Neural crest cell (in vitro differentiated cells): ENCODE measurements at places on chromosomes 2 and 18. TPM values are rescaled to one million over a fixed set of nuclear protein-coding genes. Genes with fewer than 3 reads are reported as not detected.

GRCh38 chr2:143336719-143337210, 207.5 kb downstream of the ARHGAP15 start:
- H3K4me1 ChIP-seq: no peaks in the 10 kb centered on the region
- H3K36me3 ChIP-seq: no peaks in the 10 kb centered on the region
- no peak overlapping the region for H3K4me3 ChIP-seq

DNA sequence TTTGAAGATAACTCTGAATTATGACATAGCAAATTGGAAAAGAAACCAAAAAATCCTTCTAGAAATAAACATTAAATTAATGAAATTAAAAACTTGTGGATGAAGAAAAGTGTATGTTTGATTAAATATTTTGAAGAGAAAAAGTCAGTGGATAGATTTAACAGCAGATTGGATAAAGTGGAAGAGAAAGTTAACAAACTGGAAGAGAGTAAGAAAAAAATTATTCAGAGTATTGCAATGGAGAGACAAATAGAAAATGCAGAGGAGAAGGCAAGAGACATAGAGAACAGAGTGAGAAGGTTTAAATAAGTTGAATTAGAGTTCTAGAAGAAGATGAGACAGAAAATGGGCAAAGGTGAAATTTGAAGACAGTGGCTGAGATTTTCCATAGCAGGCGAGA, 162.8 kb downstream of the DIS3L2 start:
- no peaks in the 10 kb centered on the region for H3K27me3 ChIP-seq
- no peak overlapping the region for H3K4me3 ChIP-seq
- H3K27ac ChIP-seq: no peak overlapping the region
- DNase-seq: no peak
- H3K4me1 ChIP-seq: peaks cover 11% of the 10 kb centered on the region
- peaks cover 9% of the 10 kb centered on the region for H3K36me3 ChIP-seq

DNA sequence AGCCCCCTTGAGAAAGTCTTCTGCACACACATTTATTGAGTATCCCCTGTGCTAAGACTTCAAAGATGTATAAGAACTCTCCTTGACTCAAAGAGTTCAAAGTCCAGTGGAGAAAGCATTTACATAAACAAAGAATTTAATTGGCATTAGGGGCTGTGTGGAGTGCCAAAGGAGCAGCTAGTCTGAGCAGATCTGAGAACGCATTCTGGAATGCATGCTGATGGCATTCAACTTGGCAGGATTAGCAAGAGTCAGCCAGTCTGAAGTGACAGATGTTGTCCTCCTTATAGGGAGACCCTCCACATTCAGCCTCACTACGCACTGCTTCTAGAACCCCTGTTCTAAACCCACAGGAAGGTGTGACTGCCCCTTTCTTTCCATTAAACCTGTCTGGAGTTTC, 191.5 kb downstream of the RAD51AP2 start:
- H3K4me1 ChIP-seq: no peaks in the 10 kb centered on the region
- H3K27me3 ChIP-seq: no peaks in the 10 kb centered on the region
- no peak overlapping the region for H3K4me3 ChIP-seq
- no peak for DNase-seq

DNA sequence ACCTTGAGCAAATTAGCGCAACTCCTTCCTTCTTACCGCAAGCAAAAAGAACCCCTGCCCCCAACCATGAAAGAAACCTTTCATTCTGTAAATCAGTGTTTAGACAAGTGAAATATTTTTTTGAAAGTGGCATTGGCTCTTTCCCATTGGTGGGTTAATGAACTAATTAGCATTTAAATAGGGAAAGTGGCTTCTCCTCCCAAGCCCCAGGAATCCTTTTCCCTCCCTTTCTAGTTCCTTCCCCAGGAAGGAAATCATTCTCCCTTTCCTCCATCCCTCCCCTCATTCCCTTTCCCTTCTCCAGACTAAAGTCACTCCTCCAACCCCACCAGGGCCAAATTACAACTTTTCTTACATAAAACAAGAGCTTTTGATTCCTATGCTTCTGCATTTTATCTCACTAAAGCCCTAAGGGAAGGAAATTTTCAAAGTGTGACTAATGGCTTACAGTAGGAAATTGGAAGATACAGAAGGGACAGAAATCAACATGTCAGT, 22.9 kb upstream of the TYMS start:
- H3K4me1 ChIP-seq: peaks cover 22% of the 10 kb centered on the region
- H3K27ac ChIP-seq: peak overlapping the region; percentile 5
- peak overlapping the region; percentile 18 for H3K4me3 ChIP-seq
- no peaks in the 10 kb centered on the region for H3K36me3 ChIP-seq
- DNase-seq: no peak

- H3K27me3 ChIP-seq: peaks cover 24% of the 10 kb centered on the region
- no peak overlapping the region for H3K4me3 ChIP-seq
- H3K27ac ChIP-seq: no peak overlapping the region
- no peaks in the 10 kb centered on the region for H3K4me1 ChIP-seq
Observed at GRCh38 chr2:26674771-26675170, 17.8 kb upstream of the KCNK3 start.

DNA sequence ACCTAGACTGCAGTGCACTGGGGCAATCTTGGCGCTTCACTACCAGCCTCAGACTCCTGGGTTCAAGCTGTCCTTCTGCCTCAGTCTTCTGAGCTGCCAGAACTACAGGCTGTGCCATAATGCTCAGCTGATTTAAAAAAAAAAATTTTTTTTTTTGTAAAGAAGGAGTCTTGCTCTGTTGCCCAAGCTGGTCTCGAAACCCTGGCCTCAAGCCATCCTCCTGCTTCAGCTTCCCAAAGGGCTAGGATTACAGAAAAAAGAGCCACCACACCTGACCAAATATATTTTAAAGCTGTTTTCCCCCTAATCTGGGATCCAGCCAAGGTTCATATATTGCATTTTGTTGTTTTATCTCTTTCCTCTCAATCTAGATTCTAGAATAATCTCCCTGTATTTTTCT, 82.2 kb downstream of the RAB31 start:
- H3K27me3 ChIP-seq: no peaks in the 10 kb centered on the region
- no peak overlapping the region for H3K27ac ChIP-seq
- H3K4me3 ChIP-seq: no peak overlapping the region
- H3K4me1 ChIP-seq: no peaks in the 10 kb centered on the region

DNA sequence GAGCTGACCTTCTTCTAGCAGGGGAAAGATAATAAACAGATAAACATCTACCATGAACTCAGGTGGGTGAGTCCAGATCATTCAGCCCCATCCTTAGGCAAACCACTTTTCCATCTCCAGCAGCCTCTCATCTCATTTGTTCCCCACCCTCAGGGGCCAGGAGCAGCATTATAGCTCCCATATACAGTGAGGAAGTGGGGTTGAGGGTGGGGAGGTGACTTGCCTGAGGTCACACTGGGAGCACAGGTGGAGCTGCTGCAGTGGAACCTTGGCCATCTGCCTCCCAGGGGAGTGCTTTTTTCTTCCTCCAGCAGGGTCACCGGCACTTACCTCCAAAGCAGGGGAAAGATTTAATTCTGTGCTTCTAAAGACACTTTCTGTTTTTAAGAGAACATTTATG, 212.5 kb upstream of the SMAD2 start:
- H3K27me3 ChIP-seq: peaks cover 48% of the 10 kb centered on the region
- no peaks in the 10 kb centered on the region for H3K36me3 ChIP-seq
- H3K4me1 ChIP-seq: no peaks in the 10 kb centered on the region
- H3K4me3 ChIP-seq: no peak overlapping the region

- H3K27ac ChIP-seq: no peak overlapping the region
- H3K27me3 ChIP-seq: no peaks in the 10 kb centered on the region
- no peaks in the 10 kb centered on the region for H3K36me3 ChIP-seq
- peaks cover 32% of the 10 kb centered on the region for H3K4me1 ChIP-seq
- no peak for DNase-seq
Observed at GRCh38 chr18:10299643-10300042, 154.8 kb upstream of the APCDD1 start.

GRCh38 chr2:230893338-230893737, 28.6 kb downstream of the ITM2C start:
- H3K36me3 ChIP-seq: no peaks in the 10 kb centered on the region
- H3K27me3 ChIP-seq: no peaks in the 10 kb centered on the region
- peaks cover 7% of the 10 kb centered on the region for H3K4me1 ChIP-seq
- no peak for DNase-seq

DNA sequence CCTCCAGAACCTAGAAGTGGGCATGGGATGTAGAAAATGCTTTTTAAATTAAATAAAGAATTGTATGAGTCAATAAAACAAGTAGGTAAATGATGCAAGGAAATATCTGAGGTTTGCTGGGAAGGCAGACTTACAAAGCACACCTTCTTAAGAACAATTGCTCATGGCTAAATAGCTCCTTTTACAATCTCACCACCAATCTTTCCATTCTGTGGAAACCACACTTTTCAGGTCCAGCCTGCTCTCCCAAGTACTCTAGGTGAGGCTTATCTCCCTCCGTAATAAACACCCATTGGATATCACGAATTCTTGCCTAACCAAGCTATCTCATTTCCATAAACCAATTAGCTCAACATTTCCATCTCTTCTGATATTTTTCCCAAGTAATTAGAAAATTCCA, 91.5 kb upstream of the SLC8A1 start:
- H3K4me3 ChIP-seq: no peak overlapping the region
- DNase-seq: no peak
- H3K36me3 ChIP-seq: no peaks in the 10 kb centered on the region
- H3K27me3 ChIP-seq: no peaks in the 10 kb centered on the region

DNA sequence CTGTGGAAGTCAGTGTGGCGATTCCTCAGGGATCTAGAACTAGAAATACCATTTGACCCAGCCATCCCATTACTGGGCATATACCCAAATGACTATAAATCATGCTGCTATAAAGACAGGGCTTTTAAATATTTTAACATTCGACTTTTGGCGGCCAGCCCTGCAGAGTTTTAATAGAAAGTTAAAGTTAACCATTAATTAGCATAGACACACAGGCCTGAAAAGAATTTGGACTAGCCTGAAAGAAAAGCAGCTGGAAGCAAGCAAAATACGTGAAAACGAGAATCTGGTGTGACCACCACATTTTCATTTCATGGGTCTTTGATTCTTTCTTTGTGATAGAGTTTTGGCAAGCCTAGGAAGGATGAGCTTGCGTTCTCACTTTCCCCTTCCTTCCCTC, 184.0 kb downstream of the SCG2 start:
- H3K4me3 ChIP-seq: no peak overlapping the region
- no peak for DNase-seq
- no peaks in the 10 kb centered on the region for H3K27me3 ChIP-seq
- no peaks in the 10 kb centered on the region for H3K36me3 ChIP-seq

- no peaks in the 10 kb centered on the region for H3K27me3 ChIP-seq
- H3K36me3 ChIP-seq: no peaks in the 10 kb centered on the region
- H3K27ac ChIP-seq: no peak overlapping the region
- no peak overlapping the region for H3K4me3 ChIP-seq
- peaks cover 16% of the 10 kb centered on the region for H3K4me1 ChIP-seq
- no peak for DNase-seq
Observed at GRCh38 chr2:12778369-12778768, 61.6 kb downstream of the TRIB2 start.

DNA sequence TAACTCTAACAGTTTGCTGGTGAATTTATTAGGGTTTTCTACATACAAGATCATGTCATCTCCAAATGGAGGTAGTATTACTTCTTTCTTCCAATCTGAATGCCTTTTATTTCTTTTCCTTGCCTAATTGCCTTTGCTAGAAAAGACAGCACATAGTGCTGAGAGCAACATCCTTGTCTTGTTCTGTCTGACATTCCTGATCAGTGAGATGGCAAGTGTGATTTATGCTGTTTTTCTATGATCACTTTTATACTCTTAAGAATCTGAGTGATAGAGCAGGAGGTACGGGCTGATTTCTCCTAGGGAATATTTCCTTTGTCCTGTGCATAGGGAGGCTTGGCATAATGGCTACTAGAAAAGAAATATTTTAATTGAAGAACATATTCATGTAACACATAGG, 17.3 kb downstream of the LYPD6B start:
- H3K36me3 ChIP-seq: no peaks in the 10 kb centered on the region
- no peaks in the 10 kb centered on the region for H3K4me1 ChIP-seq
- no peak overlapping the region for H3K4me3 ChIP-seq
- no peak overlapping the region for H3K27ac ChIP-seq
- H3K27me3 ChIP-seq: peaks cover 2% of the 10 kb centered on the region

DNA sequence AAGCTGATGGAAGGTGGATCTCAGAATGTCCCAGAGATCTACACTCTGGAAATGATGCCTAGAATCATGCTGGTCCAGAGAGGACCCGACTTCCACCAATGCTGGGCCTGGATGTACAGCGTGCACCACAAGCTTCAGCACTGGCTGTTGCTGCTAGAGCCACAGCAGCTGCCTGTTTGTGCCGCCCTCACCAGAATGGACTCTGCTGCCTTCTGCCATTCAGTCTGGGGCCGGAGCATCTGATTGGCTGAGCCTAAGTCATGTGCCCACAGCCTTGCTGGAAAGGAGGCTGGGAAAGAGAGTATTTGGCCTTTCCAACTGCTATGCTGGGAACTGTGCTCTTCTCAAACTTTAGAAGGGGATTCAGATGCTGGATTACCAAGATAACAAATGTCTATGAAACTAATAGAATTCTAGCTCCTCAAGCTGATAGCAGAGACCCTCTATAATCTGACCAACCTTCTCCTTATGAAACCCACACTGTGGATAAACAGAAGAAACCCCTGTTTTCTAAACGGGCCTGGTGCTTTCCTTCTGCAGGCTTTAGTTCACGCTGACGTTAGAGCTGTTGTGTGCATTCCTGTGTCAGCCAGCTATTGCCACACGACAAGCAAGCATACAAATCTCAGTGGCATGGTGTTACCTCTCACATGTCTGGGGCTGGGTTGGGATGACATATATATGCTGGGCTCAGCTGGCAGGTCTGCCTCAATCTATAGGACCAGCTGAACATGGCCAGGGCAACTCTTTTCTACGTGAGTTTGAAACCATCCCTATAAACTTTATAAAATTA, 4.1 kb upstream of the LOXHD1 start:
- DNase-seq: peak; percentile 34
- no peaks in the 10 kb centered on the region for H3K27me3 ChIP-seq
- no peaks in the 10 kb centered on the region for H3K36me3 ChIP-seq
- no peak overlapping the region for H3K27ac ChIP-seq
- H3K4me1 ChIP-seq: peaks cover 7% of the 10 kb centered on the region
- H3K4me3 ChIP-seq: no peak overlapping the region

DNA sequence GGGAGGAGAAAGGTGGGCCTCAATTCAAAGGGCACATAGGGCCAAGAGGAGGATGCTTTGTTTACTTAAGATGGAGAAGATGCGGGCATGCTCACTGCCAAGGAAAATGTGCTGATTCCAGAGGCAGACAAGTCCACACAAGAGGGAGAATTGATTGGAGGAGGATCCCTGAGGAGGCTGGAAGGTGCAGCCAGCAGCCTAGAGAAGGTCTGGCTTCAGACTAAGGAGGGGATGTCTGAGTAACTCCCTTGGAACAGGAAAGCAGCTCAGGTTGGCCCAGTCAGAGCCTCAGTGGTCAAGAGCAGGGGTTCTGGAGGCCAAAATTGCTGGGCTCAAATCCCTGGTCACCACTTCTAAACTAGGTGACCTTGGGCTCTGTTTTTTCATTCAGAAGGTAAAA, 265.5 kb upstream of the NCKAP5 start:
- H3K4me3 ChIP-seq: no peak overlapping the region
- no peak overlapping the region for H3K27ac ChIP-seq
- H3K36me3 ChIP-seq: no peaks in the 10 kb centered on the region
- peaks cover 5% of the 10 kb centered on the region for H3K4me1 ChIP-seq

GRCh38 chr2:62409442-62409841, 96.6 kb downstream of the TMEM17 start:
- no peaks in the 10 kb centered on the region for H3K36me3 ChIP-seq
- no peak overlapping the region for H3K4me3 ChIP-seq
- H3K27me3 ChIP-seq: no peaks in the 10 kb centered on the region

PEX13 gene
- total RNA-seq: 25.2 and 26.9 TPM in 2 replicates

ASPRV1 gene
- total RNA-seq: 1.2 and 1.7 TPM in 2 replicates

CYBRD1 gene
- 10.0 and 11.8 TPM in 2 replicates for total RNA-seq

CDH2 gene
- total RNA-seq: 234 and 238 TPM in 2 replicates

TMEM169 gene
- total RNA-seq: 29.7 and 34.8 TPM in 2 replicates

OTOS gene
- total RNA-seq: not detected in 2 replicates
